ENCODE measurements at places on chromosomes 3 and 15. TPM values are rescaled to one million over a fixed set of nuclear protein-coding genes. Genes with fewer than 3 reads are reported as not detected.

GRCh38 chr3:147943265-147943945 lies 534.2 kb downstream of the ZIC1 start:
- no peak for DNase-seq

GRCh38 chr3:25485673-25486072 lies 57.6 kb downstream of the RARB start:
- no peak for DNase-seq

DNA sequence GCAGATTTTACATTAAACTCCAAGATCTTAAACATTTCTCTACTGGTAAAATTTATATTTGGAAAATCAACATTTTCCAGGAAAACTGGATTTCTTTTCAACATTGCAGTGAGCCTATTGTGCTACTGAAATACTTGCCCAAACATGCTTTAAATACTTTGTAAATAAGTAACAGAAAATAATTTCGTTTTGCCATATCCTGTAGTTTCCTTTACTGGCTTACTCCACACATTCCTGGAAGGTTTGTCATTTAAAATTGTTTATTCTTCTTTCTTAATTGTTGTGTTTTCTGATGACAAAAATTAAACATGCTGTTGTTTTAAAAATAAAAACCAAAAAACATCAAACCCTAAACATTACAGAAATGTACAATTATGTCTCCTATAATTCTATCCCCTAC lies 22.0 kb downstream of the ACAD11 start:
- DNase-seq, result no peak

DNA sequence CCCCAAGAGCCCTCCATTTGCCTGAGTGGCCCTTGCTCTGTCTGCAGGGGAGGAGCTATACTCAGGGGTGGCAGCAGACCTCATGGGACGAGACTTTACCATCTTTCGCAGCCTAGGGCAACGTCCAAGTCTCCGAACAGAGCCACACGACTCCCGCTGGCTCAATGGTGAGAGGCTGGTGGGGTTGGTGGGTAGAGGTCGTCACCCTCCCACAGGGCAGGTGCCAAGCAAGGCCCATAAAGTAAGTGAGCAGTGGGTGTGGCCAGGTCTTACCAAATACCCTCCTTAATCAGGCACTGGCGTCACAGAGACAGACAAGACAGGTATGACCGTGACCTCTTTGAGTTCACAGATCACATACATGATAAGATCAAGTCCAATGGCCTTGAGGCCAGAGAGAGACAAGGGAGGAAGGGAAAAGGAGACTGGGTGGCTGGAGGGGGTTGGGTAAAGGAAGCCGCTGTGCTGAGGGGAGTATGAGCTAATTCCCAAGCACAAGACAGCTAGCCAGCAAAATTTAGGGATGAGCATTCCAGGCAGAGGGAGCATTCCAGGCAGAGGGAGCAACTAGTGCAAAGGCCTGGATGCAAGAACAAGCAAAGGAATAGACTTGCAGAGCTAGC lies 2.5 kb downstream of the SEMA3B start:
- no peak for DNase-seq

DNA sequence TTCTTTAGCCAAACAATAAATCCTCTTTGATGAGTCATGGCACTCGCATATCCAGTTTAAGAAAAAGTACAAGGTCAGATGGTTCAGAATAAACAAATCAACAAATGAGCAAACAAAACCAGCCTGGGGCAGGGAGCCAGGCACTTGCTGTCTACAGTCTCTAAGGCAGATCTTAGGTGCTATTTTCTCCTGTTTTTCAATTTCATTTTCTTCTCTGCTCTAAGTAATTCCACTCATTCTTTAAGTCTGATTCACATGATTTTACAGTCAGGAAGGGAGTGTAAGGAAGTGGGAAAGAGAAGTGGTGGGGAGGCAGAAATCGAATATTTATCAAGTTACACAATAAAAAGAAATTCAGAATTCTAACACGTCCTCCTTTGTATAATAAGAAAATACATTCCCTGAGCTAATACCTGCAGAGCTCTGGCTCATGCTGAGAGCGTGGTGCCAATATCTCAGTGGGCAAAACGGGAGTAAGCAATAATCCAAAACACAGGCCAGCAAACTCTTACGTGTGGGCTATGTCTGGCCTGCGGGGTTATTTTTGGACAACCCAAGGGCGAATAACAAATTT lies 298.6 kb downstream of the ADAMTS17 start:
- no peak for DNase-seq

DNA sequence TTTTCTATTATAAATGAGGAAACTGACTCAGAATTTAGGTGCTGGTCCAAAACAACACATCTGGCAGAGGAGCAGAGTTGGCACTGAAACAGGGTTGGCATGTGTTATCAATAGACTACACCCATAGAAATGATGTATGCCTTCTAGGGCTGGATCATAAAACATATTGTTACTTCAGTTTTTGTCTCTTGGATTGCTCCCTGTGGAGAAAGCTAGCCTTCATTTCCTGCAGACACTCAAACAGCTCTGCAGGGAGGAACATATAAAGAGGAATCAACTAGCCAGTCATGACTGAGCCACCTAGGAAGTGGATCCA lies 507 bp upstream of the MRPL3 start:
- no peak for DNase-seq

DNA sequence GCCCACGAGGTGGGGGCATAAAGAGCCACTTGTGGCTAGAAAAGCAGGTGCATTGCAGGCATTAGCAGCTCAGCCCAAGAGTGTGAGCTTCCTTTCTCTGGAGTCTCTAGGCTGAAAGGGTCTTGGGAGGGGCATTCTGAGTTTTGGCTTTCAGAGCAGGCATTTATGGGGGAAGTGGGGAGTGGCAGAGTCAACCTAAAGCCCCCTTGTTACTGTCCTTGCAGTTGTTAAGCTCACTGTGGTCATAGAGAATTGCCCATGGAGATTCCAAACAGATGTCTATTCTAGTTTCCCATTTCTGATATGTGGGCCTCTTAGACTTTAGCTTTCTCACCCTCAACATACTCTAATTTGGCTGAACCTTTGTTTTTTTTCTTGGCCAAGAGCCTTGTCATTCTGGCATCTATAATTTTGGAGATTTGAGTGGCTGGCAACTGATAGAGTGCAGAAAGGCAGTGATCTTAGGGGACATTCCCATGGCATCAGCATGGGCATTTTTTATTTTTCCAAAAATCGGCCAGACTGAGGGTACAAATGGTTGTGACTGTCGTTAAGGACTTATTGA lies 217.9 kb downstream of the THSD4 start:
- no peak for DNase-seq

DNA sequence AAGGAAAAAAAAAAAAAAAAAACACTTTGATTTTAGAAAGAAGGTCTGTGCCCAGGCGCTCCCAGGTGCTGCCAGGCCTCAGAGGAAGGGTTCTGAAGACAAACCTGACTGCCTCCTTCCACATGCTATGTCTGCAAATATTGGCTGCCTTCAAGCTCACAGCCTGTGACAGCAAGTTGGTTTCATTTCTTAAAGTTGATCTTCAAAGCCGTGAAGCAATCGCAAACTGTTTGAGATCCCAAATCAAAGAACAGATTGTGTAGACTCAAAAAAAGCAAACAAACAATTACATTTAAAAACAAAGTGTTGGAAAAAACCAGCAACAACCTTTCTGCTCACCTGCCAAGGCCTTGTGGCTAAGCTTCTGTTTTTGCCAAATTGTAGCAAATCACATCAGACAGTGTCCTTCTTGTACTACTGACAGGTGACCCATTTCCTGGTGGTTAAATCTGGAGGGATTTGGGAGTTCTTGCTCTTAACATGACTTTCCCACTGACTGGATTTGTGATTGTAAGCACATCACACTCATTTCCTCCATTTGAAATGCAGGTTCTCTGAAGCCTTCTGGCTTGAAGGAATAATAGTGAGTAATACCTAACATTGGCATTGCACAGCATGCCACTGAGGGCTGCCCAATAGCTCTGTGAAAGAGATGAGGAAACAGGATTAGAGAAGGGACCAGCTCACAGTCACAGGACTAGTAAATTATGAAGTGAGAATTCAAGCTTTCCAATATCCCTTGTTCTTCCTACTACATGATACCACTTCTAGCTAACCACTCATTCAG lies 502.4 kb downstream of the LPP start:
- no peak for DNase-seq

- no peak for DNase-seq
These were observed 139.7 kb downstream of the STAG1 start for GRCh38 chr3:136612512-136612911.

The REC114 gene
- total RNA-seq, result 28.7 TPM

The KLHL18 gene
- total RNA-seq, result 24.7 TPM

The EDEM1 gene
- 30.3 TPM for total RNA-seq

The ATP6V1A gene
- total RNA-seq, result 55.9 TPM

The FBXW12 gene
- total RNA-seq, result 0.81 TPM

The GTPBP8 gene
- 50.7 TPM for total RNA-seq
